ENCODE measurements at places on chromosomes 13 and 19.

DNA sequence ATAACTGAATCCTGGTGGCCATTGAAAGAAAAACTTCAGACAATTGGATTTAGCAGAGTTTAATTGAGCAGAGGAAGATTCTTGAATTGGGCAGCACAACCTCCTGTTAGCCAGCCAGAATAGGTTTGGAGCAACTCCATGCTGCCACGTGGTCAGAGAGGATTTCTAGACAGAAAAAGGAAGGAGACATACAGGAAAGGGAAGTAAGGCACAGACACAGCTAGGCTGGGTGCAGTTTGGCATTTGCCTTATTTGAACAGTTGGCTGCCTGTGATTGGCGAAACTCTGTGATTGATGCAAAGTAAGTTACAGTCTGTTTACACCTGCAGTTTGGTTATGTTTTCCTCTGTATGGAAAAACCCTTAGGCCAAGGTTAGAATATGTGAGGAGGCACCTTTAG is 85.8 kb upstream of the SPATA13 start:
- ATAC-seq, result no peak

DNA sequence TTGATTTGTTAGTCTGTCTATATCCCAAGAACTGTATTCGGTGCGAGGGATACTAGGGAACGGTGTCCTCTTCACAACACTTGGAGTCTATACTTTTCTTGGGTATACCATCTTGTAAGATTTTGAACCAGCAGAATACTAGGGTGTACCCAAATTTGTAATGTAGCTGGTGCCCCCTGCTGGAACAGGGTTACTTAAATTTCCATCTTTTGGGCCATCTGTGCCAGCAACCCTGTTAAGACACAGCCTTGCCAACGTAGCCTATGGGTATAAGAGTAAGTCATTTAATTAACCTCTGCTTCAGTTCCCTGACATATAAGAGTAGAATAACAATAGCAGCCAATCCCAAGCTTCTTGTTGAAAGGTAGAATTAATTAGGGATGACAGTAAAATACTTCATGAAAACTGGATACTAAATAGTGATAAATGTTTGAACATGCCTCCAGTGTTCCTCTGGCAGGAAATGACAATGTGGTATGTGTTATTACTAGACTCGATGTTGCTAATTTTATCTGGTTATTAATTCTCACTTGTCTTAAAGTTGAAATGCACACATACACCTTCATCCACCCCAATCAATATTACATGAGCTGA is 607.6 kb downstream of the FGF9 start:
- ATAC-seq, result no peak

GRCh38 chr19:21087871-21088270 is 5.9 kb downstream of the ZNF714 start:
- ATAC-seq, result no peak

DNA sequence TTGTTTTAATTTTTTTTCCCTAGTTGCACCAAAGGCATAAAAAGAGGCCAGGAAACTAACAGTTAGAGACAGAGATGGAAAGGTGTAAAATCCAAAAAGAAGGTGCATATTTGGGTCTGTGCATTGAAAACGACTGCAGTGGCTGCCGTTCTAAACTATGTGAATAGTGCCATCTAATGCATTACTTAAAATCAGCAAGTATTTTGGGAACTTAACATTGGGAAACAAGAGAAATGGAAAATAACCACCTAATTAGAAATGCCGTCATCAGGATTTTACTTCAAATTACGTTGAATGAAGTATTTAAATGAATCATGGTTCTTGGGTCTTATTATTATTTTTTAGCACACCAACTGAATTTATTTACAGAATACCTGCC is 189.5 kb upstream of the MIR17HG start:
- ATAC-seq, result no peak
